ENCODE measurements at places on chromosomes 1 and 21.
A peak's percentile ranks its signal among the peaks of the same experiment; 100 is the strongest.

- no peak for DNase-seq
Measured at GRCh38 chr1:238660849-238661248, 725.5 kb upstream of the CHRM3 start.

DNA sequence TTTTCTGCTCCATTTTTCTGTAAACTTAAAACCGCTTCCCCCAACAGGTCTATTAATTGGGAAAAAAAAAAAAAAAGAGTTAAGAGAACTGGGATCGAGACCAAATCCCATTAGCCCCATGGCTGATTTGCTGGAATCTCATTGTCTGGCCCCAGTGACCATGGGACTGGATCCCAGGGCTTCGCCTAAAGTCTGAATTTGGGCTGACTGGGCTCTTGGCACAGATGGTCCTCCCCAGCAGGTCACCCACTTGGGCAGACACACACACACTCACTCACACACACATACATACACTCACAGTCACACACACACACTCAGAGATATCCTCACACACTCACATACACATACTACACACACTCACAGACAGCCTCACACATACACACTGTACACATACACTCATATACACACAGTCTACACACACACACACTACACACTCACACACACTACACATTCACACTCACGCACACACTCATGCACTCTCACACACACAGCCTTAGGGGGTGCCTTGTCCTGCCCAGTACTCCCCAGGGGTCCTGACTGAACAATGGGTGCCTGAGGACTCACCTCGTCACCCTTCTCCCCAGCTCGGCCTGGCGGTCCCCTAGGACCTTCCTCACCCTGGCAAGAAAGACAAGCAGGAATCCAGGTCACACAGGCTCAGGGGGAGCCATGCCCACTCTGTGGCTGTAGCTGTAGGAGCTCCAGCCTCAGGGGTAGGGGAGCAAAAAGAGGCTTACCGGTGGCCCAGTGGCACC, 7.5 kb downstream of the COL9A2 start:
- no peak for DNase-seq

GRCh38 chr1:99818063-99818699, 32.0 kb upstream of the AGL start:
- no peak for DNase-seq

DNA sequence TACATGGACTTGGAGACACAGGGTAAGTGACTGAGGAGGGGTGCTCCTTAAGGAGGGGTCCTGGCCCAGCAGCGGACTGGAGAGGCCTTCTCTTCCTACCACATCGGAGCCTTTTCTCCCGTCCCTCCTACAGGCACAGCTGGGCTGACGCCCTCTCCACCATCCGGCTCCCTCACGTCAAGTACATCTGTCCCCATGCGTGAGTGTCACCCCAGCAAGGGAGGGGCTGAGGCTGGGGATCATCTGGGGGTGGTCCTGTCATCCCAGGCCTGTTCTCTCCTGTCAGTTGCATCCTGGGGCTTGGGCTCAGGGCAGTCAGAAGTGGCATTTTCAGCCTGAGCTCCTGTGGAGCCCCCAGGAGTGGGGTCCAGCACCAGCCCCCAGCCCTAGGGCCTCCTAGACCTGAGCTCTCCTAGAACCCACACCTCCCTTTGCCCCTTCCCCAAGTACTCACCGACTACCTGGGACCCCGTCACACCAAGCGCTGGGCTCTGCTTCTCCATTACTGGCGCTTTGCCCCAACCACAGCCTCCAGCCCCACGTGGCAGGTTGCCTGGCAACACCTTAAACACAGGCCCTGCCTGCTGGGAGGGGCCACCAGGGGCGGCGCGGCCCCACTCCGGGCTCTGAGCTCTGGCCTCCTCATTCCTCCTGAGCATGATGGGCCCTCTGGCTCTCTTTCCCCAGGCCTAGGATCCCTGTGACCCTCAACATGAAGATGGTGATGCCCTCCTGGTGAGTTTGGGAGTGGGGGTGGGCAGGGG, 2.3 kb downstream of the LYPLA2 start:
- no peak for DNase-seq

DNA sequence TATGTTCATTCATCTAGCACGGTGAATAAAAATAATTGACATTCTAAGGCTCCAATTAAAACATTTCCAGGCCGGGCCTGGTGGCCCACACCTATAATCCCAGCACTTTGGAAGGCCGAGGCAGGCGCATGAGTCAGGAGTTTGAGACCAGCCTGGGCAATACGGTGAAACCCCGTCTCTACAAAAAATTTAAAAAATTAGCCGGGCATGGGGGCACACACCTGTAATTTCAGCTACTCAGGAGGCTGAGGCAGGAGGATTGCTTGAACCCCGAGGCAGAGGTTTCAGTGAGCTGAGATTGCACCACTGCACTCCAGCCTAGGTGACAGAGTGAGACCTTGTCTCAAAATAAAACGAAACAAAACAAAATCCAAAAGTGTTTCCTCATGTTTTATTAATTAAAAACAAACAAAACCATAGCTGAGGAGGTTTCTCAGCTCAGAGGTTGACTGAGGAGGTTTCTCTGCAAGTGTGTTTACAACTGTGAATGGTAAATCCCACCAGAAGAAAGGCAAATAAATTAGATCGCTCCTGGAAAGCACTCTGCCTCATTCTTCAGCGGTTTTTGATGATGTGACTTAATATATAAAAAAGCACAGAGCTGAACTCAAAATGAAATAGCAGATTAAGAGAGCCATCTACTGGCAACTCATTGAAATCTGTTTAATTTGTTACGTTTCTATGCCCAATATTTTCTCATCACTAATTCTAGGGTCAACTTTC, 37.7 kb upstream of the ATG4C start:
- peak; percentile 51 for DNase-seq

Data from fibroblast of skin of left quadriceps (primary cell).